ENCODE measurements at places on chromosomes 13 and 19.

DNA sequence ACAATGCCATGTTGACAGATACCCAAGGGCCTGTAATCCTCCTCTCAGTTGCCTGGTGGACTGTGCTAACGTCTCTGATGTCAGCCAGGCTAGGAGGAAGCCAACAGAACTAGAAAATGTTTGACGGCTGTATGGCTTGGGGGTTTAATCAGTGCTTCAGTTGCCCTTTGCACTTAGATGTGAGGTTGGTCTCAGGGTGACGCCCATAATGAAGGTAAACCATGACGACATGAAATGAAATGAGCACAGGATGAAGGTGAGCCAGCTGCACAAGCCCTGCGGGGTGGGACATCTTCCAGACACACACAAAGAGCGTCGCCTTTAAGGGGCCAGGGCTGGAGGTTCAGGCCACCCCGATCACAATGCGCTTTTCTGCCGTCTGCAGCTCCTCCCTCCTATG lies 127.2 kb downstream of the CRYL1 start:
- no peak for DNase-seq

GRCh38 chr19:29757551-29757950 lies 42.5 kb upstream of the C19orf12 start:
- no peak for DNase-seq

DNA sequence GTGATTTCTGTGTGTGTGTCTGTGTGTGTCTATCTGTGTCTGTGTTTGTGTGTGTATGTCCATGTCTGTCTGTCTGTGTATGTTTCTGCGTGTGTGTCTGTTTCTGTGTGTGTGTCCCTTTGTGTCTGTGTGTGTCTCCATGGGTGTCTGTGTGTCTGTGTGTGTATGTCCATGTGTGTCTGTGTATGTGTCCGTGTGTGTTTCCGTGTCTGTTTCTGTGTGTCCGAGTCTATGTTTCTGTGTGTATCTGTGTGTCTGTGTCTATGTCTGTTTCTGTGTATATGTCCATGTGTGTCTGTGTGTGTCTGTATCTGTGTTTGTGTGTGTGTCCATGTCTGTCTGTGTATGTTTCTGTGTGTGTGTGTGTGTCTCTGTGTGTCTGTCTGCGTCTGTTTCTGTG lies 276.3 kb upstream of the SOX1 start:
- no peak for DNase-seq

GRCh38 chr19:21910318-21910717 lies 74.3 kb upstream of the ZNF43 start:
- DNase-seq, result no peak

DNA sequence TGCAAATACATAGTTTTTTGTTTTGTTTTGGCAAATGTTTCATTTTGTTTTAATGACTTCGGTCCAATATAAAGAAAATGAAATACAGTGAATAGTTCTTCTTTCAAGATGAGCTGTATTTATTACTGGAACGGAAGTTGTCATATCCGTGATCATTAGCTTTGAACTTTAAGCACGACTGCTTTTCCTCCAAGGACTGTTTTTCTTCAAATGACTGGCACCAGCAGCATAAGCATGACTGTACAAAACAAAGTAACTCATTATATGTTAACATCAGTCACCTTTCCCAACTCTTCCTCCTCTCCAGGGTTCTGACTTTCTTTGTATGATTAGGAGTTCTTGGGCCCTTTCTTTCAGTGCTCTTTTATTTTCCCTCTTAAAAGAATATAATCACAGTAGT lies 20.5 kb downstream of the EDNRB start:
- DNase-seq, result no peak

- no peak for DNase-seq
Measured at GRCh38 chr13:75789451-75790197, 153.5 kb downstream of the LMO7 start.

GRCh38 chr19:5369962-5370367 lies 29.4 kb upstream of the PTPRS start:
- peak; percentile 58 for DNase-seq

DNA sequence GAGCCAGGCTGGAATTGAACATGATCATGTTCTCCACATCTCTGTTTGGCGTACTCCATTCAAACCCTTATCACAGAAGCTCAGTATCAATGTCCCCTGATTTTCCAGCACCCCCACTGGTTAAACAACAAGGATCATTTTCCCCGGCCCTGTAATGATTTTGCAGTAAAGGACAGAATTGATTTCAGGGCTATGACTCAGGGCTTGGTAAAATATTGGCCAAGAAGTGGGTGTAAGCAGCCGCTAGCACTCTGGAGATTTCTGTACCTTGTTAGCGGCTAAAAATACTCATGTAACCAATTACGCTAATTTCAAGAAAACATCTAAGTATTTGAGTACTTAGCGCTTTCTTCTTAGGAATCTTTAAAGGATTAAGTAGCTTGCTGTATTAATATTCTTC lies 69.5 kb upstream of the FNDC3A start:
- no peak for DNase-seq

DNA sequence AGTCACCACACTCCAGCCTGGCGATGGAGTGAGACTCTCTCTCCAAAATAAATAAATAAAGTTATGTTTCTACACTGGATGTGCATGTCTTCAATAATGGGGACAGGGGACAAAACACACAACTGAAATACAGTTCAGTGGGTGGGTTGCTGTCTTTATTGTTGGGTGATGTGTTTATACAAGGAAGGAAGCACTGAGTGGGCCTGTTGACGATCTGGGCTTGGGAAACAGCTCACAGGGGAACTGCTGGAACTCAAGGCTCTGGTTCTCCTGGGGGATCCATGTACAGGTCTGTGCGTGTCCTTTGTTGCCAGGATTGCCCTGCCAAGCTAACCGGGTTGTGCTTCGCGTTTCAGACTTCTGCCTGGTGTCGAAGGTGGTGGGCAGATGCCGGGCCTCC lies 18.9 kb downstream of the SPINT2 start:
- no peak for DNase-seq

DNA sequence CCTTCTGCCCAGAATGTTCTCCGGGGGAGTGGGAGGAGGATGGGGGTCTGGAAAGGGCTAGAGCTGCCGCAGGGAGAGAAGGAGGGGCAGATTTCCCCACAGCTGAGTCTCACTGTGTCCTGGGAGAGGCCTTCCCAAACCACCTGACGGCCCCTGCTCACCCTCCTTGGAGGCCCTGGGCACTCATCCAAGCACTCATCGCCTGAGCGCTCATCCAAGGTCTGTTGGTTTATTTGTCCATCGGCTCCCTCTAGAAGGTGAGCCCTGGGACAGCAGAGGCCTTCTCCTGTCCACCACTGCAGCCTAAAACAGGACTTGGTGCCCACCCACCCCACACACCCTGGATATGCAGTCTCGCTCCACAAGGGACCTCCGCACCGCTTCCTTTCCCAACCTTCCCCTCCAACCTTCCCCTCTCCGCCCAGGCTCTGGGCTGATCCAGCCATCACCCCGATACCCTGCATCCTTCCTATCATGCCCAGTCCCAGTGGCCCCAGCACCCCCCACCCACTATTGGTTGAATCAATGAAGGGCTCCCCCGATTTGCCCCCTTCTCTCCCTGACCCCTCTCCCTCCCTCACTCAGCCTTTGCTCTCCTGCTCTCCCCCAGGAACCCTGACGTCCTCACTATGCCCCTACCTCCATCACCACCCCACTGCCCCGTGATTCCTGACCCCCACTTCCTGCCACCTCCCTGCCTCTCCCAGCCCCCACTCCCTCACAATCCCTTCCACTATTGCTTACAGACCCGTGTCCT lies 1.7 kb downstream of the UBXN6 start:
- peak; percentile 77 for DNase-seq

- DNase-seq, result no peak
Measured at GRCh38 chr13:20291675-20292074, 59.6 kb upstream of the GJB6 start.

- no peak for DNase-seq
Measured at GRCh38 chr19:10625003-10625761, at the start of gene SLC44A2. Gene SLC44A2, plus strand, starts transcription at chr19:10625553. Its CDS starts 81 bp downstream, at chr19:10625634.

DNA sequence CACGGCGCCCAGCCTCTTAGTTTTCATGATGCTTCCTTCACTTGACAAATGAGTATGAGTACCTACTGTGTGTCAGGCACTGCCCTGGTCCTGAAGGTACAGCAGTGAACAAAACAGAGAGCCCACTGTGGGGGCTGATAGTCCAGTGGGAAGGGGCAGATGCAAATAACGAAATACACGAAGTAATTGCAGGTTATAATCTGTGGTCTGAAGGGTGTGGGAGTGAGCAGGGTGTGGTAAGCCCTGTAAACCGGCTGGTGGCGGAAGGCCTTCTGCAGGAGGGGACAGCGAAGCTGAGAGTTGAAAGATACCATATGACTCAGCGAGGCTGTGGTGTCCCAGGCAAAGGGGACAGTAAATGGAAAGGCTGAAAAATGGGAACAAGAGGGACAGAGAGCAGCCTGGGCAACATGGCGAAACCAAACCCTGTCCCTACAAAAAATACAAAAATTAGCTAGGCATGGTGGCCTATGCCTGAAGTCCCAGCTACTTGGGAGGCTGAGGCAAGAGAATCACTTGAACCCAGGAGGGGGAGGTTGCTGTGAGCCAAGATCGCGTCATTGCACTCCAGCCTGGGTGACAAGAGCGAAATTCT lies 60.5 kb downstream of the MAP4K1 start:
- peak; percentile 92 for DNase-seq

GRCh38 chr19:31054430-31054829 lies 294.8 kb downstream of the TSHZ3 start:
- peak; percentile 32 for DNase-seq

GRCh38 chr13:49395878-49396380 lies 47.9 kb downstream of the CAB39L start:
- DNase-seq, result no peak

DNA sequence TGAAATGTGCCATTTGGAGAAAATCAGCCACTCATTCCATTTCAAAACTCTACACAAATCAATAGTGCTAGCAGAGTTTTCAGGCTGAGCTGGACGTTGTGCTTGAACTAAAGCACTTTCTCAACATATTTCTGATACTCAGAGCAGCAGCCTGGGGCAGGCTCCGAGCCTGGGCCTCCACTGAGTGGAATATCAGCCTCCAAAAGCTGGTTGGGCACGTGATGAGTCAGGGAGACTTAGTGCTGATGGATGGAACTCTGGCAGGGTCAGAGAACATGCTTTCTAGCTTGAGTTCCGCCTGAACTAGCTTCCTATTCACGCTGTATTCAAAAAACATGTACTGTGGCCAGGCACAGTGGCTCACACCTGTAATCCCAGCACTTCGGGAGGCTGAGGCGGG lies 85.8 kb upstream of the PCDH8 start:
- no peak for DNase-seq
